ENCODE measurements at places on chromosomes 11 and 22. TPM values are rescaled to one million over a fixed set of nuclear protein-coding genes. Genes with fewer than 3 reads are reported as not detected.

The SCGB1C1 gene
- not detected for total RNA-seq

The GPHA2 gene
- total RNA-seq: not detected

The NXPE2 gene
- not detected for total RNA-seq

The PGA5 gene
- not detected for total RNA-seq

The SYTL2 gene
- 5.2 TPM for total RNA-seq

The LRRN4CL gene
- 8.5 TPM for total RNA-seq

The MEI1 gene
- total RNA-seq: not detected

The CD248 gene
- total RNA-seq: 278 TPM

The CCDC73 gene
- total RNA-seq: not detected

The LRRC74B gene
- total RNA-seq: not detected

All from cardiac ventricle fibroblast (primary cell).